ENCODE measurements at places on chromosomes 2 and 18.
A peak's percentile ranks its signal among the peaks of the same experiment; 100 is the strongest.

DNA sequence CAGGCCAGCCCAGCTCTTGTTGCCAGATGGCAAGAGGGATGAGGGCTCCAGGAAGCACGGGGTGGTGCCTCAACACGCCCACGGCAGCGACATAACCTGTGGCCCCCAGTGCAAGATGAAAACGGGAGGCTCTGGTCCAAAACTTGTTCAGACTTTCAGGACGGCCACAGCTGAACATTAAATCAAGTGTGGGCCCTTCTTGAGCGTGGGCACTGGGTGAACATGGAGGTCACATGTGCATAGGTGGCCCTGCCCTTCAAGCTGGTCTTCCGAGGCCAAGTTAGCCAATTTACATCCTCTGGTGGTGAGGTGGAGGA, 77.5 kb downstream of the NDUFA10 start:
- peak; percentile 5 for DNase-seq

- DNase-seq, result no peak
These were observed 18.7 kb downstream of the C2orf74 start for GRCh38 chr2:61180686-61181085.

GRCh38 chr2:172433144-172433543, 5.8 kb downstream of the ITGA6 start:
- DNase-seq, result no peak

- no peak for DNase-seq
These were observed 25.4 kb downstream of the UBE2E3 start for GRCh38 chr2:181005809-181006208.

- DNase-seq, result no peak
These were observed 256.6 kb upstream of the RASGRP3 start for GRCh38 chr2:33219850-33220275.

- no peak for DNase-seq
These were observed 74.9 kb upstream of the OTOF start for GRCh38 chr2:26552641-26553374.

Measured in iPS-NIHi11 (cell line).